ENCODE measurements at places on chromosomes 7 and 10.
A peak's percentile ranks its signal among the peaks of the same experiment; 100 is the strongest.

DNA sequence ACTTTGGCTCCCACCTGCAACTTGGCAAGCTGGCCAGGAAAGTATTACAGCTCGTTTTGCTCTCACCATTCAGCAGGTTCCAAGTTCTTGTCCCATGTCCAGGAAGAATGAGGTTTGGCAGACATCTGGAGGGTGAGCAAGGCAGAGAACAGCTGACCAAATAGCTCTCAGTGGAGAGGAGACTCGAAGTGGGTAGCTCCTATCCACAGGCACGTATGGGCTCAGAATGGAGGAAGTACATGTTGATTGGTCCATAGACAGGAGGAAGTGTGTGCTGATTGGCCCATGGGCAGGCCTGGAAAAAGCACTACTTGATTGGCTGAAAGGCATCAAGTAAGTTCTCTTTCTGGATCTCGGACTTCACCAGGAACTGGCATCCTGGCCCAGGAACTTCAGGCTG lies 3.0 kb upstream of the NCAPG2 start:
- no peak for DNase-seq

- DNase-seq, result no peak
Observed at GRCh38 chr10:116270771-116271592, 2.0 kb downstream of the GFRA1 start.

- DNase-seq, result no peak
Observed at GRCh38 chr7:31126976-31127375, 74.9 kb downstream of the ADCYAP1R1 start.

- DNase-seq, result peak; percentile 52
Observed at GRCh38 chr7:149865437-149865836, 8.3 kb upstream of the ATP6V0E2 start.

GRCh38 chr10:89165923-89166322 lies 41.2 kb downstream of the CH25H start:
- no peak for DNase-seq

- peak; percentile 56 for DNase-seq
Observed at GRCh38 chr10:102152545-102152890, 329 bp downstream of the NOLC1 start.

- no peak for DNase-seq
Observed at GRCh38 chr10:74153123-74153522, 2.1 kb downstream of the ADK start.

DNA sequence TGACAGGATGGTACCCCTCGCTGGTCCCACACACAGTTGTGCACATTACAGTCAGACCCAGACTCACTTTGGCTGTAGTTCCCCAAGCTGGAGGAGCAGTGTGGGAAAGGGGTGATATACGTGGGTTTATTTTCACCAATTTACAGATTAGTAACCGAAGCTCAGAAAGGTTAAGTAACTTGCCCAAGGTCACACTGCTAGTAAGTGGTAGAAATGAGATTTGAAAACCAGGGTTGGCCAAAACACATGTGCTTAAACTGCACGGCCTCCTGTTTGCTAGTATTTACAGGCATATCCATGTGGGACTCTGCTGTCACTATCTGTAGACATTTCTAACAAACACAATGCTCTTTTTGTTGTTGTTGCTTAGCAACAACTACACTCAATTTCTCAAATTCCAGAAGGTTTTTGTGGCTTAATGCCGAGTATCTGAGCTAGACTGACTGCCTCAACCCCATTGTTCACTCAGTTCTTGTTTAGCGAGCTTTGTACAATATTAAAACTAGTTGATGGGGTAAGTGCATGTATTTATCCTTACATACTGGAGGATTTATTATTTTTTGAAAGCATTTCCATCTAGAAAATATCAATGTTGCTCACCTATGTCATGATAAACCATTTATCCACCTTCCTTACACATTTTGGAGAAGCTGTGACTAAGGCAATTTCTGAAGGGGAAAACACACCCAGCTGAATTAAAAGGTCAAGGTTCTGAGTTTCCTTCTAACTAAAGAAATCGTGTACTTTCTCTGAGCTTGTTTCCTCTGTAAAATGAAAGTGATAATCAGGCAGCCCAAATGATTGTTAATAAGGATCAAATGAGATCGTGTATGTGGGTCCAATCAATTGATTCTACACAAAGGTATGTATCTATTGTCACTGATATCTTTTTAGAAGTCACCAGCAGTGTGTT lies 5.3 kb upstream of the TMEM139 start:
- DNase-seq, result no peak

GRCh38 chr7:16431646-16432424 lies 10.5 kb upstream of the CRPPA start:
- peak; percentile 7 for DNase-seq

GRCh38 chr7:91180746-91181145 lies 83.5 kb upstream of the FZD1 start:
- DNase-seq, result no peak

All from activated T-cell treated with anti-CD3 and anti-CD28 coated beads, Interleukin-2, amount 50 U/mL, for 4 hours (primary cell).